ENCODE measurements at places on chromosomes 4 and X. TPM values are rescaled to one million over a fixed set of nuclear protein-coding genes. Genes with fewer than 3 reads are reported as not detected.

GRCh38 chr4:99447079-99447478 is 11.9 kb upstream of the ADH7 start:
- DNase-seq = no peak

GRCh38 chr4:118772081-118772766 is 63.7 kb downstream of the SEC24D start:
- DNase-seq = peak; percentile 38

DNA sequence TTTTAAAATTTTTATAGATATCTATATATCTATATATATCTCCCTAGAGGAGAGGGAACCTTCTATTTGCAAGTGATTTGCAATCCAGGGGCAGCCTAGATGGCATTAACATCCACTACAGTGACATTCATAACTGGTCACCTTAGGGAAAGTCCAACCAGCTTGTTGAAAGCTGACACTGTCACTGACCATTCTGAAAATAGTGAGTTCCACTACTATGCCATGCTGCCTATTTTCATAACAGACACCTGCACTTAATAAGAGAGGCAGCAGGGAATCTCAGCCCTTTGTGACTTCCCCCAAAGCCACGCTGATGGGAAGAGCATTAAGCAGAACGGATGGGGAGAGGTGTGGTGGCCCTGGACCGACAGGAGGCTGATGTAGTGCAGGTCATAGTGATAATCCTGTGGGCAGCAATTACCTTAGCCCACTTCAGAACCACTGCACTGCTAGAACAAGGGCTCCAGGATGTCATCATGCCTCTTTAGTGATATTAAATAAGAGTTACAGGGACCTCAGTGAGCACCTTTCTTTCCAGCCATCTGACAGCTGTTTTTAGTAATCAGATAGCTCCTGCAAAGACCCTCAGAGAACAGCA is 51.3 kb downstream of the GPRIN3 start:
- DNase-seq = no peak

GRCh38 chr4:152997288-152997687 is 61.2 kb downstream of the FHDC1 start:
- no peak for DNase-seq

GRCh38 chr4:54942721-54943120 is 182.7 kb downstream of the KDR start:
- DNase-seq = no peak

DNA sequence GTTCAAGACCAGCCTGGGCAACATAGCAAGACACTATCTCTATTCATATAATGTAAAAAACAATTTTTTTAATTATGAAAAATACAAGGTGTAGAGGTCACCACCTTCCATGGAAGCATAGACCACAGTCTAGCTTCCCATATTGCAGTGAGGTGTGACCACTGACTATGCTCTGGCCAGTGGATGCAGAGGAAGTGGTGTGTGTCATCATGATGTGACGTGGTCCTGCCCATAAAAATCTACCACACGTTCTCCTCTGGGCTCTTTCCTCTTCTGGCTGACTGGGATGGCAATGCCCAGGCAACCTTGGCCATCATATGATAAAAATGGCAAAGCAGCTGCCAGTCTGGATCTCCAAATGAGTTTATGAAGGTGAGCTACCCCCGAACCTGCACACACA is 65.7 kb downstream of the RBM47 start:
- no peak for DNase-seq

GRCh38 chr4:27716693-27717430 is 856.2 kb downstream of the STIM2 start:
- DNase-seq = no peak

GRCh38 chr4:147981305-147981704 is 249.4 kb downstream of the ARHGAP10 start:
- DNase-seq = no peak

DNA sequence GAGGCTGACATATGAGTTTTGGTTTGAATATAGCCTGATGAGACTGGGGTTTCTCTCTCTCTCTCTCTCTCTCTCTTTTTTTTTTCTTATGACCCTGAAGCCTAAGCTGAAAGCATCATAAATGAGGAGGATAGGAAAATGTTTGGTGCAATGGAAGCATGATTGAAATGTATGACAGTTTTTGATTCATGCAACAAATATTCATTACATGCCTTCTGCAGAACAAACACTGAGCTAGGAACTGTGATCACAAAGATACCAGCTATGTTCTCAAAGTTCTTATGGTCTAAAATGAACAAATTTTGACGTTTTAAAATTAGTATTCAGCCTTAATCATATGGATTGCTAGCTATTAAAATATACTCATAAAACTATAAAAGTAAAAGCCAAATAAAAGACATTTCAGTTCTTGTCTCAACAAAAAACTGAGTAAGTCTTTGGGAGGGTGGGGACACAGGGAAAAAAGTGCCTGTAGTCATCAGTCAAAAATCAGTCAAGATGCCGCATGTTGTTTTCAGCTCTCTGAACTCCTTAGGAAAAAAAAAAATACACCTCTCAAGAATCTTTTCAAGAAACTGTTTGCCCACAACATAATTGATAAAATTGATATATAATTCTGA is 57.2 kb downstream of the NKX6-1 start:
- no peak for DNase-seq

GRCh38 chr4:81405900-81406401 is 65.8 kb downstream of the RASGEF1B start:
- DNase-seq = peak; percentile 43

DNA sequence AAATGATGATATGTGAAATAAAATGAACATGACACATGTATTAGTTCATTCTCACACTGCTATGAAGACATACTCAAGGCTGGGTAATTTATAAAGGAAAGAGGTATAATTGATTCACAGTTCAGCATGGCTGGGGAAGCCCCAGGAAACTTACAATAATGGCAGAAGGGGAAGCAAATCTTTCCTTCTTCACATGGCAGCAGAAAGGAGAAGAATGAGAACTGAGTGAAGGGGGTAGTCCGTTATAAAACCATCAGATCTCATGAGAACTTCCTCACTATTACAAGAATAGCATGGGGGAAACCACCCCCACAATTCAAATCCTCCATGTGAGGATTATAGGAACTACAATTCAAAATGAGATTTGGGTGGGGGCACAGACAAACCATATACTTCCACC is 243.9 kb upstream of the GYPA start:
- DNase-seq = no peak

DNA sequence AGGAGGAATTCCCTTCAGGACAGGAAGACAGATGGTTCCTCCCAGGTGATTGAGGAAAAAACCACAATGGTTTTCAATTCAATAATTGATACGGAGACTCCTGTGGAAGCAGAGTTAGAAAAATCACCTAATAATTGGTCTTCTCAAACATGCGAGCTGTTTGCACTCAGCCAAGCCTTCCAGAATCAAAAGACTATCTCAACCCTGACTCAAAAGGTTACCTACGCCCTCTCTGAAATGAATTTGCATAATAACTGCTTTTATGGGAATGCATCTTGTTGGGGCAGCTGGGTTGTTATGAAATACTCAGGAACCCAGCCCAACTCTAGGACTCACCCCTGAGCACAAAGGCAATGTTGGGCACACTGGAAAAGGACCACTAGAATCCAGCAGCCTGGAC is 66.9 kb upstream of the ARSJ start:
- DNase-seq = no peak

DNA sequence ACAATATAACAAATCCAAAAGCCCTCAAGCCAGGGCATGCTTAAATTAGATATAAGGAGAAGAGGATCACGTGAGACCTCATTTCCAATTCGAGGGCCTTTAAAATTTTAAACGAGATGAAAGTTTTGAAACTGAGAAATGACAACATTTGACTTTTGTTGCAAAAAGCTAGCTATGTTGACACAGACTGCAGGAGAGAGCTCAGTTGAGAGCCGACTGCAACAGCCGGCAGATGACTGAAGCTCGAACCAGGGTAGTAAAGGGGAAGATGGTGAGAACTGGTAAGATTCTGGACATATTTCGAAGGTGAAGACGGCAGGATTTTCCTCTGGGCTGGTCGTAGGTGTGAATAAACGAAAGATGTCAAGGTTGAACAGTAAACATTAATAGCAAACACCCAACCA is 773 bp downstream of the PRMT9 start:
- DNase-seq = peak; percentile 32

DNA sequence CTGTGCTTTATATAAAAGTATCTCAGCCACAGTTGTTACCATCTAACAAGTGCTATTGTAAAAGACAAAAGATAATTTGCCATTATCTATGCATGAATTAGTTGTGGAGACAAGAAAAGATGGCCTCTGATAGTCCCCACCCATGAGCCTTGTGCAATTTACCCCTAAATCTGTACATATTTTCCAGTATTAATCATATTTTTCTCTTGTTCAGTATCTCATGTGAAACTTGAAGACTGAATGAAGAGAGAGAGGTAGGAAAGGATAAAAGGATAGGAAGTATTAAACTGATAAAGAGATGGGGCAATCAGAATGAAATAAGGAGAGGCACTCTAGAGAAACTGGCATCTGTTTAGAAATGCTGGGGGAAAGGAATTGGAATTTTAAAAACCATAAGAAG is 3.7 kb downstream of the MYOZ2 start:
- no peak for DNase-seq

DNA sequence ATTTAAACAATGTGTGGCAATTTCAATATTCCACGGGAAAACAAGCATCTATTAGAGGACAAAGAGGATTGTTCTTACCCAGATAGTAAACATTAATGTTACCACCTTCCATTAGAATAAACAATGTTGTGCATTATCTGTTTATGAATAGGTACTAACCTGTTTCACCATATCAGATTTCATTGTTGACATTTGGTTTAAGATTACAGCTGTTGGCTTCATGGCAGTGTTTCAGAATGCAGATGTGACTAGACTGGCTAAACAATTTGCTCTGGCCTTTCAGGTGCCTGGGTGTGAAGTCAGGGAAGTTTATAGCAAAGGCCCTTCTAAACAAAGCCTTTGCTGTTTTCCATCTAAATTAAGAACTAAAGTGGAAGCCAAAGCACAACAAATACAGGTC is 464.7 kb upstream of the FAM47C start:
- DNase-seq = no peak

DNA sequence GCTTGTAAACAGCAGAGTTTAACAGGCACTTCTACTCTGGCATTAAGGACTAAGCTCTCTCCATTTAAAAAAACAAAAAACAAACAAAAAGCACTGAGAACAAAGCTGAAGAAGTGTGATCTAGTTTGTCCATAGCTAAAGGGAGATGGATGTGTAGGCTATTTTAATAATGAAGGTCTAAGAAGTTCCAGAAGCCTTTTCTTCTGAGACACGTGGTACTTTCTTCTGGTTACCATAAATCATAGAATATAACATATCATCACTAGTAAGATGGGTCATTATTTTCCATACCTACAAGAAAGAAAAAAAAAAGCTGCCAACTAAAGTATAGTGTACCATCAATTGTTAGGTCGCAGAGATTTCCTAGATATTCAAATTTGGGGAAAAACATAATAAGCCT is 722 bp upstream of the NBDY start:
- DNase-seq = no peak

- DNase-seq = no peak
Observed at GRCh38 chr4:175127314-175127713, 209.2 kb downstream of the ADAM29 start.

- DNase-seq = no peak
Observed at GRCh38 chr4:8419222-8420041, 21.1 kb downstream of the ACOX3 start.

Gene RRH
- total RNA-seq = 0.41 TPM

Gene STK32B
- total RNA-seq = 57.5 TPM

Gene NUP54
- total RNA-seq = 128 TPM

Gene NALF2
- total RNA-seq = 2.0 TPM

Gene FDCSP
- total RNA-seq = not detected

Gene FAM236B
- total RNA-seq = not detected

Gene SPANXA2
- not detected for total RNA-seq

Gene STARD8
- total RNA-seq = 1.6 TPM

All from frontal cortex (tissue), 4 donors.